Progenitor cell of endocrine pancreas (in vitro differentiated cells): ENCODE measurements at places on chromosomes 3 and 15.

GRCh38 chr15:47824147-47824546 lies 106.8 kb downstream of the SEMA6D start:
- no peaks in the 10 kb centered on the region for H3K36me3 ChIP-seq
- no peak for DNase-seq
- no peaks in the 10 kb centered on the region for H3K4me1 ChIP-seq
- H3K27ac ChIP-seq, result no peak overlapping the region
- H3K4me3 ChIP-seq, result no peak overlapping the region
- H3K27me3 ChIP-seq, result no peaks in the 10 kb centered on the region

- H3K4me3 ChIP-seq, result no peak overlapping the region
- H3K27ac ChIP-seq, result no peak overlapping the region
- peaks cover 3% of the 10 kb centered on the region for H3K4me1 ChIP-seq
- no peaks in the 10 kb centered on the region for H3K36me3 ChIP-seq
- no peaks in the 10 kb centered on the region for H3K27me3 ChIP-seq
These were observed 171.8 kb downstream of the TMEM108 start for GRCh38 chr3:133209871-133210550.

DNA sequence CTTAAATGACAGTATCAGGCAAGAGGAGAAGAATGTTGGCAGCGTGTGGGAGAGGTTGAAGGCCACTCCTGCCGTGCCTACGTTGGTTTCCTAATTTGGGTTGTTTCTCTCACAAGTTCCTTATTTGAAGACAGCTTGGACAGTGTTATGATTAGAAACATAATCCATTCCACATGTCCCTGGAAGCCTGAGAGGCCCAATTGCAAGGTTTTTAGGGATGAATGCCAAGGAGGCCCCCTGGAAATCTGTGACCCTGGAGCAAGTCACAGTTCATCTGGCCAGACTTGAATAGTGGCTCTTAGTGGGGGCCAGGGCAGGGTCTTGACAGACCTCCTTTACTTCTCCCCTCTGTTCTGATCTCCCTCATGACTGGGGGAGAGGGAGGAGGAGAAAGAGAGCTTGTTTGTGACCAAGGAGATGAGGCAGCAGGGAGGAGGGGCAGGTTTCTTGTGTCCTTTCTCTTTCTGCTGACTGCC lies 584.4 kb upstream of the TBL1XR1 start:
- DNase-seq, result no peak
- H3K36me3 ChIP-seq, result no peaks in the 10 kb centered on the region
- no peaks in the 10 kb centered on the region for H3K27me3 ChIP-seq

DNA sequence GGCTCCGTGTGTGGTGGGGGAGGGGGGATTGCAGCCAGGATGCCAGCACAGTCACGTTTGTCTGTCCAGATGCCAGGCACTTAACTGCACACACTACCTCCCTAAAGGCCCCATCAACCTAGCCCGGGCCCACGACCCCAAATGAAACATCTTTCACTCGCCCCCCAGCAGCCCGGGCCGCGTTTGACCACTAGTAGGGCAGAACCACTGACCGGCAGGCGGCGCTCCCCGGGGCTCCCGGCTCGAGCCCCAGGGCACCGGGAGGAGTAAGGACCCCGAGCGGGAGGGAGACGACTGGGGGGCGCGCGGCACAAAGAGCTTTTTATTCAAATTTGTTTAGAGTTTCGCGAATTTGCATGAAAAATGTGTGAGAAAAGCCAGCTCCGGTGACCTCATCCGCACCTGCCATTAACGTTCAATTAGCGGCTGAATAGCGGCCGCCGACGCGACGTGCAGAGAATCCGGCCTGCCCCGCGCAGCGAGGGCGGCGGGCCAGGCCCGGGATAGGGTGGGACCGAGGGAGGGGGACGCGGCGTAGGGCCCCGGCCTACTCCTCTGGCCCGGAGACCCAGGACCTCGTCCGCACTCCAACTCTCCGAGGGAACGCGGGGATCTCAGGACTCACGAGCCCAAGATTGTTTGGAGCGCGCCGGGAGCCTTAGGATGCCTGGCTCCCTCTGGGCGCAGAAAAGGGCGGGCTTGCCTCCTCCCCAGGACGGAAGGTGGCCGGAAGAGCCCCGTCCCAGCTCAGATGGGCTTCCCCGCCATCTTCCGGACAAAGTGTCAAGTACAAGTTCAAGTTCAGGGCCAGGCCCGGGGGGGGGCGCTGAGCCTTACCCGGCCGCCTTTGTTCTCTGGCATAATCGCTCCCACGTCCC lies 64.9 kb upstream of the POLG start:
- peaks cover under 1% of the 10 kb centered on the region for H3K4me1 ChIP-seq
- H3K36me3 ChIP-seq, result no peaks in the 10 kb centered on the region
- H3K4me3 ChIP-seq, result peak overlapping the region; percentile 46
- peaks cover 94% of the 10 kb centered on the region for H3K27me3 ChIP-seq
- no peak for DNase-seq

DNA sequence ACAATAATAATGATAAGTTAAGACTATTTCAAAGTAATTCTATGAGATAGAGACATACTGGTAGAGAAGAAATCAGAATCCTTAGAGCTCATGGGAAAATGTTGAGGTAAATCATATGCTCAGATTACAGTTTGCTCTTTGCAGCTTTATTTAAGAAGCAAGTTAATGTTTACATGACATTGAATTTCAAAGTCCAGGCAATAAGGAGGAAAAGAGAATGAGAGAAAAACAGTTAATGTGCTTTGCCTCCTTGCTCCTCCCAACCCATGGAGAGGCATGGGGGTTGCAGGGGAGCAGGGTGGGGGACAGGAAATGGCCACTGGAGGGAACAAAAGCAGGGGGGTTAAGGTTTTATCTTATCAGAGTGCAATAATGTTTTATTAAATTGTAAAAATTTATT lies 42.2 kb upstream of the ZBTB38 start:
- H3K27me3 ChIP-seq, result peaks cover 18% of the 10 kb centered on the region
- peak overlapping the region; percentile 13 for H3K4me3 ChIP-seq
- no peaks in the 10 kb centered on the region for H3K36me3 ChIP-seq
- DNase-seq, result no peak
- H3K27ac ChIP-seq, result peak overlapping the region; percentile 82

GRCh38 chr3:5072100-5072816 lies 49.8 kb upstream of the ARL8B start:
- DNase-seq, result no peak
- H3K27me3 ChIP-seq, result peaks cover 31% of the 10 kb centered on the region
- no peaks in the 10 kb centered on the region for H3K36me3 ChIP-seq
- H3K27ac ChIP-seq, result no peak overlapping the region

GRCh38 chr3:170811515-170811914 lies 58.5 kb downstream of the RPL22L1 start:
- no peak overlapping the region for H3K4me3 ChIP-seq
- no peaks in the 10 kb centered on the region for H3K36me3 ChIP-seq
- peaks cover 25% of the 10 kb centered on the region for H3K27me3 ChIP-seq
- no peak for DNase-seq
- H3K4me1 ChIP-seq, result peaks cover 15% of the 10 kb centered on the region
- H3K27ac ChIP-seq, result no peak overlapping the region

- H3K27ac ChIP-seq, result no peak overlapping the region
- H3K4me1 ChIP-seq, result peaks cover 8% of the 10 kb centered on the region
- no peaks in the 10 kb centered on the region for H3K27me3 ChIP-seq
- no peak for DNase-seq
These were observed 248.1 kb downstream of the ERC2 start for GRCh38 chr3:56219894-56220805.

- no peak overlapping the region for H3K4me3 ChIP-seq
- no peak overlapping the region for H3K27ac ChIP-seq
- no peaks in the 10 kb centered on the region for H3K36me3 ChIP-seq
- DNase-seq, result no peak
- H3K4me1 ChIP-seq, result no peaks in the 10 kb centered on the region
- H3K27me3 ChIP-seq, result peaks cover 3% of the 10 kb centered on the region
These were observed 23.5 kb upstream of the TRPM1 start for GRCh38 chr15:31125061-31125460.

DNA sequence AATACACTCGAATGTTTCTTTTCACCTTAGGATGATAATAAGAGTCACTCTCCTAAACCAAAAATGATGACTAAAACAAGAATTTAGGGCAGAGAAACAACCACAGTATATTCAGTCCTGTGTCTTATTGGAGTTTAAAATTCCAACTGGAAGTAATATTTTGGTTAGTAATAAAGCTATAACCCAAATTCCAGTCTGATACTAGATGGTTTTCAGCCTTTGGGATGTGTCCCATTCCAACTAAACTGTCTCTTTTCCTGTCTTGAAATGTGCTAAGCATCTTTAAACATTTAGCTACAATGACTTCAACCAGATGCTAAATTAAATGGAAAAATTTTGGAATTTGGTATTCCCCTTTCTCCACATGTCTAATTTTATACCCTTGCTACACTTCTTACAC lies 510.0 kb downstream of the ROBO1 start:
- no peaks in the 10 kb centered on the region for H3K4me1 ChIP-seq
- no peaks in the 10 kb centered on the region for H3K27me3 ChIP-seq
- H3K4me3 ChIP-seq, result no peak overlapping the region
- H3K27ac ChIP-seq, result no peak overlapping the region

DNA sequence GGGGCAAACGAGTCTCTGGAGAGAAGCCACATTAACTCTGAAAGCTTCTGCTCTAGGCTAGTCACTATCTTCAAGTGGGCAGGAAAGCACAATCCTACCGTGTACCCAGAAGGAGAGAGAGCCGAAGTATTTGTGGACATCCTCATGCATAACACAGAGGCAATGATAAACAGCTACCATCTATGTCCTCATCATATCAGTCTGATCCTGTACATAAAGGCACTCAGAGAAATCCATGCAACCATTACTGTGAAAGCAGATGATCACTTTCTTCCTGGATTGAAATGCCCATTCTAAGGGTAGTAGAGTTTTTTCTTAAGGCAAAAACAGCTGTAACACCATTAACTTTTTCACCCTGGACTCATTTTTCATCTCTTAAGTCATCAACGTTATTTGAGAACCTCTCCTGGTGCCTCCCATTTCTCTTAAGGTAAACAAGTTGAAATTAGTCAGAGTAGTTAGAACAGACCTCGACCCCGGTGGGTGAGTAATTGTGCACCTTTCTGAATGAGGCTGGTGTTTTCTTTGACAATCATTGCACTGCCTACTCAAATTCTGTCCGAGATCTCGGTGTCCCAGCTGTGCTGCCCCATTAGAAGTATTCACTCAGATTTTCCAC lies 327.4 kb downstream of the SHQ1 start:
- DNase-seq, result no peak
- H3K27me3 ChIP-seq, result no peaks in the 10 kb centered on the region
- no peaks in the 10 kb centered on the region for H3K36me3 ChIP-seq
- peak overlapping the region; percentile 51 for H3K27ac ChIP-seq
- peaks cover 45% of the 10 kb centered on the region for H3K4me1 ChIP-seq
- H3K4me3 ChIP-seq, result peak overlapping the region; percentile 11

DNA sequence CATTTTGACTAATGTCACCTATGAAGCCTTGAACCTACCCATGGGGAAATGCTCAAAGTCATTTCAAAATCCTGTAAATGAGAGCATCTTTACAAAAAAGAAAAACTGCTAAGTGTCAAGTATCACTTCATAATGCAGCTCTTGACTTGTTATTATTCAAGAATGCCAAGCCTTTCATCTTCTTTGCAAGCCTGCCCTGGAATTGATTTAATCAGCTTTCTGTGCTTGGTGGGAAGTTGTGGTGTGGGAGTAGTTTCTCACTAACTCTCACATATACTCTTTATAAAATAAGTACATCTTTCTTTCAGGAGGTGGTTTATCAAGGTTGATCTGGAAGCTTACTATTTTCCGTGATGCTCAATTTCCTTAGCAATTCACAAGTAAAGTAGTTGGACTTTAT lies 43.6 kb downstream of the RYR3 start:
- no peak for DNase-seq
- H3K27me3 ChIP-seq, result no peaks in the 10 kb centered on the region
- H3K4me1 ChIP-seq, result peaks cover 6% of the 10 kb centered on the region
- no peak overlapping the region for H3K27ac ChIP-seq
- H3K4me3 ChIP-seq, result no peak overlapping the region
- no peaks in the 10 kb centered on the region for H3K36me3 ChIP-seq

DNA sequence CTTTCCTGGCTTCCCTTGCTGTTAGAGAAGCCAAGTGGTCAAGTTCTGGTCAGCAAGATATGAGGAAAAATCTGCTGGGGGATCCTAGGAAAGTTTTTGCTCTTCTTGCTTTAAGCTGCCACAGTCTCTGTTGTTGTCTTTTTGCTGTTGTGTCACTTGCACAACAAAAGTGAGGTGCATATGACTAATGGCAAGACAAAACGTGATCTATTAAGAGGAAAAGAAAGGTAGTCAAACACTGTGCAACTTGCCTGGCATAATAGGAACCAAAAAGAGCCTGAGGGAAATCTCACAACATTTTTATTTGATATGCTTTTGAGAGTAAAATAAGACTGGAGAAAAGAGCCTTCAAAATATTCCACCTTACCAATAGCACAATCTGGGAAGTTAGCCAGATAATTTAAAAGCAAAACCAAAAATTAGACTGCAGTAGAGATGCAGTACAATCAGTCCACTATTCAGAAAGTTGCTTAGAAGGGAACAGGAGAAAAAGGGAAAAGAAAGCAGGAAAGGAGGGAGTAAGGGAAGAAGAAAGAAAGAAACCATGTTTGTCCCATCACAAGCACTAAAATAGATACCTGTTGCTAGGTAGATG lies 110.0 kb upstream of the SLC4A7 start:
- H3K4me1 ChIP-seq, result peaks cover 11% of the 10 kb centered on the region
- no peaks in the 10 kb centered on the region for H3K27me3 ChIP-seq
- no peaks in the 10 kb centered on the region for H3K36me3 ChIP-seq
- no peak for DNase-seq
- H3K4me3 ChIP-seq, result no peak overlapping the region
- no peak overlapping the region for H3K27ac ChIP-seq

- H3K4me3 ChIP-seq, result no peak overlapping the region
- no peak for DNase-seq
- H3K27me3 ChIP-seq, result no peaks in the 10 kb centered on the region
- no peaks in the 10 kb centered on the region for H3K4me1 ChIP-seq
- peaks cover 18% of the 10 kb centered on the region for H3K36me3 ChIP-seq
These were observed 81.4 kb downstream of the CGNL1 start for GRCh38 chr15:57457726-57458125.

DNA sequence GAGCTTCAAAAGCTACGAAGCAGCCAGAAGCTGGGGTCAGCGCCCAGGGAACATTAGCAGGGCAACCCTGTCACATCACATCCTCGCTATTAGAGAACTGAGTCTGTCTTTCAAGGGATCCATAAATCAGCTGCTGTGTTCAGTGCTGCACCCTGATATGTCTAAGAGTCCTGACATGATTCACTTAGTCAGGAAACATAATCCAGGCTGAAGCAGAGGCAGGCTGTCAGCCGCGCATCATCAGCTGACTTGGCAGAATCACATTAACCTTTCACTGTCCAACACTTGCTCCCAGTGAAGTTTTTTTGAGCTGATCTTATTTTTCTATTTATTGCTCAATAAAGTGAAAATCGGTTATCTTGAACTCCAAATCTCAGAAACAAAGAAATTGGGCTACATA lies 23.5 kb downstream of the MYH15 start:
- peaks cover 13% of the 10 kb centered on the region for H3K4me1 ChIP-seq
- no peaks in the 10 kb centered on the region for H3K36me3 ChIP-seq
- no peak overlapping the region for H3K27ac ChIP-seq
- H3K27me3 ChIP-seq, result no peaks in the 10 kb centered on the region

- DNase-seq, result no peak
- H3K27ac ChIP-seq, result no peak overlapping the region
- no peaks in the 10 kb centered on the region for H3K4me1 ChIP-seq
- no peaks in the 10 kb centered on the region for H3K36me3 ChIP-seq
- H3K4me3 ChIP-seq, result no peak overlapping the region
These were observed 133.3 kb upstream of the ADPGK start for GRCh38 chr15:72916897-72917296.

- H3K4me3 ChIP-seq, result no peak overlapping the region
- no peak for DNase-seq
- peak overlapping the region; percentile 25 for H3K27ac ChIP-seq
These were observed 72.7 kb downstream of the INO80 start for GRCh38 chr15:41043276-41043951.

- DNase-seq, result no peak
- H3K36me3 ChIP-seq, result no peaks in the 10 kb centered on the region
- peaks cover 6% of the 10 kb centered on the region for H3K4me1 ChIP-seq
- H3K27me3 ChIP-seq, result no peaks in the 10 kb centered on the region
- H3K4me3 ChIP-seq, result no peak overlapping the region
These were observed 40.2 kb upstream of the MEIS2 start for GRCh38 chr15:37140531-37141058.
